ENCODE measurements at places on chromosomes 16 and 17. TPM values are rescaled to one million over a fixed set of nuclear protein-coding genes. Genes with fewer than 3 reads are reported as not detected.

KRTAP4-9 gene
- not detected for total RNA-seq

IL32 gene
- 1,836 TPM for total RNA-seq

DNA sequence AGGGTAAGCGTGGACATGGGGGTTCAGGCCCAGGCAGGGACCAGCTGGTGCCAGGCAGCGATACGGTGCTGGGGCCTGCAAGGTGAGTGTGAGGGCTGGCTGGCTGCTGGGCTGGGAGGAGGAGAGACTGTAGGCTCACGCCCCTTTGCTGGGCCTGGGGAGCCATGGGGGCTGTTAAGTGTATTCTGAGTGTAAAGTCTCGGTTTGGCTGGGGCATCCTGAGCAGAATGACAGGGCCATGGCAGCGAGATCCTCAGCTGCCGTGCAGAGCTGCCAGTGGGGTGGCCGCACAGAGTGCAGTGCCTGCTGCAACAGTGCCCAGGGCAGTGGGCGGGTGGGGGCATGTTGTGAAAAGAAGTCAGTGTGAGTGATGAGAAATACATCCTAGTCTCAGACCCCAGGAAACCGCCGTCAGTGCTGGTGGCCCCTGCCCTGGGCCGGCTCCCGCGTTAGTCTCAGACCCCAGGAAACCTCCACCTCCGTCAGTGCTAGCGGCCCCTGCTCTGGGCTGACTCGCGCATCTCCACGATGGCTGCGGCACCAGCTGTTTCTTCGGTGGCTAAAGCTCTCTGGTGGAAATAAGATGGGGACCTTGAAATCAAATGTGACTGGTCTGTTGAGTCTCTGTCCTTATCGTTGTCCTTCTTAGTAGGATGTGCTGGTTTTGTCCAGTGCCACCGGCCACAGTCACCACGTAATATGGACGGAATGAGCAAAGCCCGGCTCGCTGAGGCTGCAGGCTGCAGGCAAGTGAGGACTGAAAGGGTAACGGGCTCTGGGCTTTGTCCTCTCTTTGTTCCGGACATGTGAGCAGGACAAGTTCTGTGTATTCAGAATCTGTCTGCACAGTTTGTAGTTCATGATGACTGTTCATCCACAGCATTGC lies 22.9 kb downstream of the ACSF3 start:
- H3K4me1 ChIP-seq, result peaks cover 42% of the 10 kb centered on the region
- H3K27ac ChIP-seq, result peak overlapping the region; percentile 95
- peaks cover 55% of the 10 kb centered on the region for H3K36me3 ChIP-seq
- H3K27me3 ChIP-seq, result no peaks in the 10 kb centered on the region
- no peak overlapping the region for H3K4me3 ChIP-seq

- H3K36me3 ChIP-seq, result no peaks in the 10 kb centered on the region
- DNase-seq, result no peak
- no peak overlapping the region for H3K27ac ChIP-seq
Observed at GRCh38 chr17:65664696-65665095, 103.2 kb upstream of the AXIN2 start.

DNA sequence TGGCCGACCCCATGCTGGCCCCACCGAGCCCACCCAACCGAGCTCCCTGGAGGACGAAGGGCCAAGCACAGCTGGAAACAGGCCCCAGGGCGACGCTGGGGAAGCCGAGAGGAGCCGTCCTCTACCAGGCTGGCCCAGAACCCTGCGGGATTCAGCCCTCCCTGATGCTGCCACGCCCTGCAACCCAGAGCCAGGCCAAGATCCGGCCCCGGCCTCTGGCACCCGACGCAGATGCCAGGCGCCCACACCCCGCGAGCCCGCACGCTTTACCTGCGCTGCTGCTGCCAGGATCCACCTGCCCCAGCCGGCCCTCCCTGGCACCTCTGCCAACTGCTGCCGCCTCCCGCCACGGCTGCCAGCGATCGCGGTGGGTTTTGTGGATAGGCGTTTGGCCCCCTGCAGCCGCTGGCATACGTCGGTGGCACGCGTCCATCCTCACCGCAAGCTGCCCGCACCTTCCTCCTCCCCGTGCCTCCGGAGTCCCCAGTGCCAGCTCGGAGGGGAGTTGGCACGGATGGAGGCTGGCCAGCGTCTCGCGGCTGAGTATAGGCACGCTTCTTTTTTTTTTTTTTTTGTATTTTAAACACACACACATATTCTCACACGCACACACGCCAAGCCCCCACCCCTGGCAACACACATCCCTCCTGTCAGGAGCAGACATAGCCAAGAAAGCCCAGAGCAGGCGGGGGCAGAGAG lies 41.3 kb upstream of the ACSF3 start:
- H3K27ac ChIP-seq, result no peak overlapping the region
- H3K4me1 ChIP-seq, result no peaks in the 10 kb centered on the region
- no peak for DNase-seq

LRRC46 gene
- 0.97 TPM for total RNA-seq

GRCh38 chr16:22635357-22635761 lies 124.7 kb downstream of the NPIPB5 start:
- H3K27ac ChIP-seq, result no peak overlapping the region
- peaks cover 6% of the 10 kb centered on the region for H3K27me3 ChIP-seq
- no peaks in the 10 kb centered on the region for H3K4me1 ChIP-seq
- no peak for DNase-seq
- no peak overlapping the region for H3K4me3 ChIP-seq

NEUROD2 gene
- total RNA-seq, result not detected

DNA sequence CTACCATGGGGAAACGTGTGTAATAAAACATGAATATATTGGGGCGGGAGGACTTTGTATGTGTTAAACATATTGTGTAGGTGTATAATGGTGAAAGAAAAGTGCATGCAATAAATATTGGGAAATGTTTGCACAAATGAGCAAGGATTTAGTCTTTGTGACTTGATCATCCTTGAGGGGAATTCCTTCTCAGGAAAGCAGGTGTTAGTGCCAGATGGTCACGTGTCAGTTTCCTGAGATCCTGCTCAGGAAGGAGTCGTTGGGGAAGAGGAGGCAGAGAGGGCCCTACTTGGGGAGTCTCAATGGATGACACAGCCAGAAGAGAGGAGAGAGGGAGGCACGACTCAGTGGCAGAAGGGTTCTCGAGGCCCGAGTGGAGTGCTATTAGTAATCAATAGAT lies 53.2 kb downstream of the MSI2 start:
- H3K4me1 ChIP-seq, result peaks cover 23% of the 10 kb centered on the region
- H3K36me3 ChIP-seq, result peaks cover 23% of the 10 kb centered on the region
- H3K4me3 ChIP-seq, result no peak overlapping the region
- no peak for DNase-seq
- H3K27me3 ChIP-seq, result no peaks in the 10 kb centered on the region
- peak overlapping the region; percentile 63 for H3K27ac ChIP-seq

KRT14 gene
- total RNA-seq, result not detected

GRCh38 chr17:34556384-34556783 lies 23.0 kb upstream of the TMEM132E start:
- peaks cover 9% of the 10 kb centered on the region for H3K27me3 ChIP-seq
- H3K4me1 ChIP-seq, result no peaks in the 10 kb centered on the region
- DNase-seq, result no peak
- no peaks in the 10 kb centered on the region for H3K36me3 ChIP-seq

KRTAP4-6 gene
- total RNA-seq, result not detected

DNA sequence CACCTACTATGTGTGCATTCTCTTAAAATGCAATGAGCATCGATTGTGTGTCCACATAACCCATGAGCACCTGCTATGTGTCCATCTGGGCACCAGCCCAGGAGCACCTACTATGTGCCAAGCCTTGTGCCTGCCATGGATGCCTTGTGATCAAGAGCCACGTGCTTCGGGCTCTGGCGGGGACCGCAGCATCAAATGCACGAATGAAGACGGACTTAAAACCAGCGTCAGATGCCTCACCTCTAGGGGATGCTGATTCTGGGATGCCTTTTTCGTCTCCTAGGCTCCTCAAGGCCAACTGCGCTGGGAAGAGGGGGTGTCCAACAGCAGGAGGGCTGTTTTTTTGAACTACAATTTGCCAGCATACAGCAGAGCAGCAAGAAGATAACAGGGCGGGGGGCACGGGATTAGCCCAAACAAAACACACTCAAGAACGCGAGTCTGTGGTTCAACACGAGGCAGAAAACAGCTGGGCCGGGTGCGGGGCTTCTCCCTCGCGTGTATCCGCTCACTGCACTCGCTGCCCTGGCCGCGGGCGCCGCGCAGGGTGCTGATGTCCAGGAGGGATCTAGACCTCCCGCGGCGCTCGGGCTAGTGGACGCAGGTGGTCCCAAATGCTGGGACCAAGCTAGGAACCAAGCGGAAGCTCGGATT lies 1.2 kb upstream of the GLIS2 start:
- peaks cover 2% of the 10 kb centered on the region for H3K36me3 ChIP-seq
- H3K4me3 ChIP-seq, result peak overlapping the region; percentile 74

DNA sequence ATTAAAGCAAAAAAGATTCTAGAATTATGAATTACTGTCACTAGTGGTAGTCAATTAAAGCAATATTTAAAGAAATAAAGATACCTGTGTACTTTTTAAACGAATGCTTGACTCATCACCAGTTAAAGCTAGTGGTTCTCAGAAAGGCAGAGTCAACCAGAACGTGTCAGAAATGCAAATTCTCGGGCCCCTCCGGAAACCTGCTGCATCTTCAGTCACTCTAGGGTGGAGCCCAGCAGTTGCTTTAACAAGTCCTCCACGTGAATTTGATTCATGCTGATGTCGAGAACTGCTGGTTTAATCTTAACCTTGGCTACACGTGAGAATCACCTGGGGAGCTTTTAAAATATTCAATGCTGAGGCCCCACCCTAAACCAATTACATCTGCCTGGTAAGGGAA lies 169.8 kb upstream of the SDK2 start:
- H3K27ac ChIP-seq, result no peak overlapping the region
- H3K4me3 ChIP-seq, result no peak overlapping the region
- no peaks in the 10 kb centered on the region for H3K36me3 ChIP-seq
- no peak for DNase-seq

DNA sequence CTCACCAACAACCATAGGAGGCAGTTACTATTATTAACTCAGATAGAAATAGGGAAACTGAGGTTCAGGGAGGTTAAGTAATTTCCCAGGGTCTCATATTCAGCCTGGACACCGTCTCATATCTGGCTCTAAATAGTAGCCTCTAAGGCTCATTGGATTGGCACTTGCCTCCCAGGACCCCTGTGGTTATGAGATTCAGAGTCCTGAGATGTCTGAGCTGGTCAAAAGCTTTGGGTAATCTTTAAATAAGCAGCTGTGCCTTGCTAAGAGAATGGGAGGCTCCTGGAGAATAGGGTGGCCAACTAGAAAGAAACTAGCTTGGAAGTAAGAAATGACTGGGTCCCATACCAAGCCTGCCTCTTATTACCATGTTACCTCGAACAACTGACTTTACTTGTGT lies 50.3 kb upstream of the CRHR1 start:
- no peaks in the 10 kb centered on the region for H3K4me1 ChIP-seq
- H3K27ac ChIP-seq, result no peak overlapping the region
- no peak overlapping the region for H3K4me3 ChIP-seq
- H3K27me3 ChIP-seq, result peaks cover 23% of the 10 kb centered on the region
- no peaks in the 10 kb centered on the region for H3K36me3 ChIP-seq

DNA sequence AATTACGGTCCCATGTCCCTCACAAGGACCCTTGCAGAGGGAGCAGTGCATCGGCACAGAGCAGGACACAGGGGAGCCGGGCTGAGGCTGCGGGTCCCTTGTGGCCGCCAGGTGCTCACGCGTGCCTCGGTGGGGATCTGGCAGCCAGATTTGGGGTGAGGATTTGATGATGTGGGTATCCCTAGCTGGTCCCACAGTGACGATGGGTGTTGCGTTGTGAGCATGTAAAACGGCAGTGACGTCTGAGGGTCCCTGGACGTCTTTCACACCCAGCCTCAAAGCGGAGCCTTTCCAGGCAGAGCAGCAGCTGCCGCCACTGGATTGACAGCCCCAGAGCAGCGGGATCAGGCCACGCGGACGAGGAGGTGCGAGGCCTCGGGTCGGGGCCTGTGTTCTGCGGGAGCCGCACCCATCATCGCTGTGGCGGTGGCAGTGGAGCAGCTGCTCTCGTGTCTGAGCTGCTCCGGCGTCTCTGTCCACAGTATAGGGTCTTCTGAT lies 54.6 kb downstream of the WDR45B start:
- DNase-seq, result no peak
- peaks cover 38% of the 10 kb centered on the region for H3K4me1 ChIP-seq
- no peaks in the 10 kb centered on the region for H3K27me3 ChIP-seq
- peak overlapping the region; percentile 92 for H3K27ac ChIP-seq

DNA sequence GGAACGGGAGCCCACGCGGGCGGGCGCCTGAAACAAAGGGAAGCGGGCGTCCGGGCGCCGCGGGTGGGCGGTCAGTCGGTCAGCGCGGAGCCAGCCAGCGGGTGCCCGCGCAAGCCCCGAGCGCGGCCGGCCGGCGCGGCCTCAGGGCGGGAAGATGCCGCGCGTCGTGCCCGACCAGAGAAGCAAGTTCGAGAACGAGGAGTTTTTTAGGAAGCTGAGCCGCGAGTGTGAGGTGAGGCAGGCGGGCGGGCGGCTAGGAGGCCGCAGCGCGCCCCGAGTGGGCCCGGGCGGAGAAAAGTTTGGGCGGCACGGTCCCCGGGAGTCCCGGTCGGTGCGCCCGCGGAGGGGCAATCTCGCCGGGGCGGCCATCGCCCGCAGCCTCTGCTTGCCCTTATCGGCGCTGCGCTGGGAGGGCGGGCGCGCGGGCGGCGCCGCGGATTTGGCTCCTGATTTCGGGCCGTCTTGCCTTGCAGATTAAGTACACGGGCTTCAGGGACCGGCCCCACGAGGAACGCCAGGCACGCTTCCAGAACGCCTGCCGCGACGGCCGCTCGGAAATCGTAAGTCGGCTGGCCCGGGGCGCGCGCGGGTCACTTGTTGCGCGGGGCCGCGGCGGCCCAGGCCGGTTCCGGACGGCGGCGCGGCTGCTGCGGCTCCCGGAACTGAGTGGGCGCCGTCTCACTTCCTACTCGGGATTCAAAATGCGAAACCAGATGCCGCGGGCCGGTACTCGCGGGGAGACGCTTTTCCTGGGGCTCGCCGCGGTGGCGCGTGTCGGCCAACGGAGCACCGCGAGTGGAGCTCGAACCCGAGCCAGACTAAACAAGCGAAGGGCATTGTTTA lies 526 bp downstream of the CBFB start:
- H3K4me1 ChIP-seq, result peaks cover 61% of the 10 kb centered on the region
- H3K27ac ChIP-seq, result peak overlapping the region; percentile 93
- DNase-seq, result peak; percentile 67
- peak overlapping the region; percentile 95 for H3K4me3 ChIP-seq
- H3K27me3 ChIP-seq, result no peaks in the 10 kb centered on the region
- H3K36me3 ChIP-seq, result peaks cover 36% of the 10 kb centered on the region

ZNF423 gene
- not detected for total RNA-seq

GRCh38 chr16:68345351-68345810 lies 34.6 kb downstream of the PRMT7 start:
- DNase-seq, result peak; percentile 79
- peak overlapping the region; percentile 42 for H3K4me3 ChIP-seq
- peak overlapping the region; percentile 39 for H3K27ac ChIP-seq
- H3K36me3 ChIP-seq, result peaks cover 77% of the 10 kb centered on the region
- H3K4me1 ChIP-seq, result peaks cover 40% of the 10 kb centered on the region
- no peaks in the 10 kb centered on the region for H3K27me3 ChIP-seq

PRR14 gene
- 87.6 TPM for total RNA-seq

Measured in activated CD8-positive, alpha-beta T cell treated with anti-CD3 and anti-CD28 coated beads, Interleukin-2, amount 10 ng/mL, durations not matched to agents 7 days and 5 days (primary cell).